ENCODE measurements at places on chromosomes 3 and 15. TPM values are rescaled to one million over a fixed set of nuclear protein-coding genes. Genes with fewer than 3 reads are reported as not detected.

IL16 gene
- total RNA-seq: 2.1 TPM

WNT7A gene
- not detected for total RNA-seq

DNA sequence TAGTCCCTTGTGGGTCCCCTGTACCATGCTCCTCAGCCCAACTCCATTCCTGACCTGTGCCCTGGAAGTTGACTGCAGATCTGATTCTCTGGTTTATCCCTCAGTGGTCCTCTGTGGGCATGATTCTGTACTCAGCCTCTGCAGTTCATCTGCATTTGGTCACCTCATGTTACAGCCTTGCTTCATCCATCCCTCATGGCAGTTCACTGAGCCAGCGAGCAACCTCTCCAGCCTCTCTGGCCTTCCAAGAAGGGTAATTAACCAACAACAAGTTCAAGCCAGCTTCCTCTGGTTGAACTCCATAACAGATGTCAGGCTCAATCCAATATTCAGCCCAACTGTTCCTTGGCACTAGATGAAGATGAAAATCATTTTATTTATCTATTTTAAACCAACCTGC is 509.5 kb downstream of the NTRK3 start:
- DNase-seq: no peak
- peaks cover 4% of the 10 kb centered on the region for H3K4me1 ChIP-seq
- no peak overlapping the region for H3K4me3 ChIP-seq

DNA sequence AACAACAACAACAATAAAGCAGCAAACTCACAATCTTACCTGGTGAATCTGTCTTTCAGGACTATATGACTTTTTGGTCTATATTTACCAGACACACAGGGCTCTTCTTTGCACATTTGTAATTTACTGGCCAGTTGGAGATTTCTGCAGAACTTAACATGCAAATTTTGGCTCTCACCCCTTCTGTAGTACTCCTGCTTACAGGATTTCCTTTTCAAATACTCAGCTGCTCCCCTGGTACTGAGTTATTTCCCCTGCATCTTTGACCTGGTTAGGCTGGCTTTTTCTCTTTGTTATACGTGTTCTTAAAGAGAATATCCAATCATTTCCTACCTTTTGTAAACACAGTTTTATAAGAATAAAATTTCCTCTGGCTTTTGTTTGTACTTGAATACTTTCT is 228.0 kb downstream of the MBNL1 start:
- no peak overlapping the region for H3K4me3 ChIP-seq
- H3K36me3 ChIP-seq: no peaks in the 10 kb centered on the region
- peak; percentile 7 for DNase-seq
- no peak overlapping the region for H3K27ac ChIP-seq

GRCh38 chr3:142118911-142119310 is 30.4 kb downstream of the TFDP2 start:
- H3K27ac ChIP-seq: no peak overlapping the region
- no peaks in the 10 kb centered on the region for H3K4me1 ChIP-seq
- no peaks in the 10 kb centered on the region for H3K27me3 ChIP-seq
- no peak for DNase-seq
- H3K4me3 ChIP-seq: no peak overlapping the region

GRCh38 chr3:74842141-74842540 is 227.7 kb upstream of the CNTN3 start:
- no peaks in the 10 kb centered on the region for H3K36me3 ChIP-seq
- no peak overlapping the region for H3K27ac ChIP-seq
- H3K4me3 ChIP-seq: no peak overlapping the region
- no peaks in the 10 kb centered on the region for H3K27me3 ChIP-seq
- no peaks in the 10 kb centered on the region for H3K4me1 ChIP-seq
- DNase-seq: no peak

ARNT2 gene
- total RNA-seq: 0.20 TPM

NPRL2 gene
- total RNA-seq: 13.4 TPM

- DNase-seq: peak; percentile 78
- peaks cover 12% of the 10 kb centered on the region for H3K4me1 ChIP-seq
- H3K36me3 ChIP-seq: no peaks in the 10 kb centered on the region
- H3K4me3 ChIP-seq: peak within 1 kb of the TSS; percentile 14
- no peaks in the 10 kb centered on the region for H3K27me3 ChIP-seq
These were observed at the start of gene MYEF2 for GRCh38 chr15:48177766-48178647. Gene MYEF2, minus strand, starts transcription at chr15:48178295. Its CDS starts 58 bp downstream, at chr15:48178237.

GRCh38 chr3:196611761-196612483 is 27.6 kb upstream of the NRROS start:
- no peaks in the 10 kb centered on the region for H3K36me3 ChIP-seq
- H3K4me3 ChIP-seq: no peak overlapping the region
- peak; percentile 82 for DNase-seq
- no peaks in the 10 kb centered on the region for H3K27me3 ChIP-seq
